ENCODE measurements at places on chromosomes 2 and 18. TPM values are rescaled to one million over a fixed set of nuclear protein-coding genes. Genes with fewer than 3 reads are reported as not detected.
A peak's percentile ranks its signal among the peaks of the same experiment; 100 is the strongest.

DNA sequence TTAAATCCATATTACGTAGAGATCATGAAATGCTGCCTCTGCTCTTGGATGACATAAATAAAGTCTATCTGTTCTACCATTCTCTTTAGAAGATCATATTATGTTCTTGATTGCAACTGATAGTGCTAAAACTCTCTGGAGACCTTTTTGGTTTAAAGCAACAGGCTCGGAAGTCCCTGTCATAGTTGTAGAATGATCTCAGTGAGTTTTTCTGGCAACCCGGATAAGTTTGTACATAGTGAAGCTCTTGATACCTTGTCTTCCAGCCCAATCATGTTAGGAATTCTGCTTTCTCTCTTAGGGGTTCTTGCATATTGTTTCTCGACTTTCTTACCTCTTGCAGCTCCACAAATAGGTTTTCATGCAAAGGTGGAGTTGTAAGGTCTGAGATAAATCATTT lies 156.1 kb downstream of the TTC27 start:
- no peak for DNase-seq

GRCh38 chr18:72830109-72830508 lies 37.7 kb downstream of the NETO1 start:
- no peak for DNase-seq

Gene ST3GAL5
- total RNA-seq, result 46.1 TPM

DNA sequence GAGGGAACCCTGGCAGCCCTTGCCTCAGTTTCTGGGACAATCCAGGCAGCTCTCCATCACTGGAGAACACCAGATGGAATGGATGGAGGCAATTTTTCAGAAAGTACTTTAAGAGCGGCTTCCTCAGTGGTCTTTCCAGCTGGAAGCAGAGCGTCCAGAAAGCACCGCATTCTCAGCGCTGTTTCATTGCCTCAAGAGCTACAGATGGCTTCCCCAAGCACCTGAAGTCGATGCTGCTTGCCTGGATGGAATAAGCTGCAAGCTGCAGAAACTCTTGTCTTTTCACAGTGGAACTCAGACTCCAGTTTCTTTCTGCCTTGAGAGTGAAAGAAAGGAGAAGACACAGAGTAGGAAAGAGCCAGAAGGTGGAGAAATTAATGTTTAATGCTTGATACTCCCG lies 766.9 kb downstream of the TDRD15 start:
- no peak for DNase-seq

DNA sequence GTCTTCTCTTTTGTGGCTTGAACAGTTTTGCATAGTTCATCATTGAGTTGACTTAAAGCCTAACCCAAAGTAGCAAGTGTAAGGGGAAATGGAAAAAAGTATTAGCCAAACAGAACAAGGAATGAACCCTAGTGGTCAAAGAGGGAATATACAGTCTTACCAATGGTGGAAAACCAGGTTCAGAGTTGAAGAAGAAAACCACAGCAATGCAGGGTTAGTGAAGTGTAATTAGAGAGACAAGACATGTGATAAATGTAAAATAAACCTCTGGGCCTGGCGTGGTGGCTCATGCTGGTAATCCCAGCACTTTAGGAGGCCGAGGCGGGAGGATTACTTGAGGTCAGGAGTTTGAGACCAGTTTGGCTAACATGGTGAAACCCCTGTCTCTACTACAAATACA lies 2.4 kb downstream of the TTN start:
- no peak for DNase-seq

DNA sequence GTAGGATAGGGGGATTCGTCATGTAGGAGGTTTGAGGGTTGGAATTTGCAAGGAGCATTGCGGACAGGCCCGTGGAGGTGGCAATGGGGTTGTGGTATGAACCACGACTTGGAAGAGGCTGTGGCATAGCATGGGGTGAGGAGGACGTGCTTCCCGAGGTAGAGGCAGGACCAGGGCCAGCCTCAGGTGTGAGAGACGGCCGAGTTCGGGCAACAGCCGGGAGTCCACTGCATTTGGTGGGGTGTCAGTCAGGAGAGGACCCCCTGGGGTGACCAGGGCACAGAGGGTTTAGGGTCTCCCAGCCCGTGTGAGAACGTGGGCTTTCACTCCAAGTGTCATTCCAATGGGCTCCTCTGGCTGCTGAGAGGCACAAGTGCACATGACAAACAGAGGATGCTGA lies 339.0 kb downstream of the EIPR1 start:
- DNase-seq, result no peak

Gene CSRNP3
- 8.3 TPM for total RNA-seq

Gene CFAP65
- total RNA-seq, result 0.18 TPM

DNA sequence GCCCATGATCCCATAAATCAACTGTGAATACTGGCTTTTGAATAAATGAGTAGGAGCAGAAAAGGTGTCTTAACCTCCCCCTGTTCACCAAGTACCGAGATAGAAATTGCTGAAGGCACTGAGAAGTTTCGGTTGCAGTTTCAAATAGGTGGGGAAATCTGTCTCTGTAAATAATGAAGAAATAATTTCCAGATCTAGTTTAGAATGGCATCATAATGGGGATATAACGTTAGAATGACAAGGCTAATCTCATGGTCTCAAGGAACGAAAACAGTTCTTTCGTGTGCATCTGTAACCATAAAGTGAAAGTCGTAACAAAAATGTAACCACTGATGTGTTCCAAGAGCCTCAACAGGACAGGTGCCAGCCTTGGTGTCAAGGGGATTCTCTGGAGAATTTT lies 49.9 kb upstream of the TMEM18 start:
- no peak for DNase-seq

DNA sequence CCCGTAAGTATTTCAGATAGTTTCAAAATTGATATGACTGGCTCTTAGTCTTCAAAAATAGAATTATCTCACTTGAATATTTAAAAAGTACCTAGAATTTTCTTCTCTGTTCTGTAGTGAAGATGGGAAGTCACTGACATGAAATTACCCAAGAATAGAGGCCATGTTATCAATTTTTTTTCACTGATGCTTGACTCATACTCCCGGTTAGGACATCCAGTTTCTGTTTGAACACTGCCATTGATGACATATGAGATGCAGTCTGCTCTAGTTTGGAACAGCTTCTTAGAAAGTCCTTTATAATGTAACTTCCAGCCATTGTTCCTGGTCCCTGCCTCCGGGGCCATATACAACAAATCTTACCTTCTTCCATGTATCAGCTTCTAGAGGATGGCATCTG lies 26.0 kb downstream of the MAP3K20 start:
- no peak for DNase-seq

Gene RPRM
- 0.22 TPM for total RNA-seq

GRCh38 chr2:72937356-72937669 lies 20.0 kb downstream of the EMX1 start:
- no peak for DNase-seq

DNA sequence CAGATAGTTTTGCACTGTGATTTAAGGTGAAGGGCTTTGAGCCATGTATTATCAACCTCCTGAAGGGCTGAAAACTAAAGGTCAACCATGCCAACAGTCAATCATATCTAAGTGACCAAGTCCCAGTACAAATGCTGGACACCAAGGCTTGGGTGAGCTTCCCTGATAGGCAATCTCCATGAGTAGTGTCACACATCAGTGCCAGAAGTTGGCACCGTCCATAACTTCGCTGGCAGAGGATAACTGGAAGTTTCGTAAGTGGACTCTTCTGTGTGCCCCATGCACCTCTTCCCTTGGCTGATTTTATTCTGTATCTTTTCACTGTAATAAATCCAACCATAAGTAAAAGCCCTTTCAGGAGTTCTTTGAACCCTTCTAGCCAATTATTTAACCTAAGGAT lies 13.2 kb downstream of the REV1 start:
- no peak for DNase-seq

Gene ACTR2
- total RNA-seq, result 187 TPM

- no peak for DNase-seq
Observed at GRCh38 chr18:59051470-59052165, 88.1 kb upstream of the SEC11C start.

DNA sequence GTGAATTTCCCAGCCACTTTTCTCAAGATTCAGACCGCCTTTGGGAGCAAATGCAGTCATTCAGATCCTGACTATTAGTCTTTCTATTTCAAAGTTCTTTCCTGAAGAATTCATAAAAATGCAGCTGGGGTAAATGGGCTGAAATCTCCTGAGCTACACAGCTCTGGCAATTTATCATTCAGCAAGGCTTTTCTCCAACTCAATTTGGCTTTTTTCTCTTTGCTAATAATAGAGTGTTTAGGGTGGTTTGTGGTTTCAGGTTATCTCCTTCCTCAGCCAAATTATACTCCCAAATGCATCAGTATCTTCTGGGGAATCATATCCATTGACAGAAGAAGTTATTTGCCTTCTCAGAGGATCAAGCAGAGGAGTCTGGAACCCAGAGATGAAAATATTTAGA lies 282.4 kb upstream of the SLC14A2 start:
- DNase-seq, result no peak

Gene COL3A1
- 191 TPM for total RNA-seq

Gene FAHD2B
- 32.8 TPM for total RNA-seq

Gene MXD1
- 25.3 TPM for total RNA-seq

DNA sequence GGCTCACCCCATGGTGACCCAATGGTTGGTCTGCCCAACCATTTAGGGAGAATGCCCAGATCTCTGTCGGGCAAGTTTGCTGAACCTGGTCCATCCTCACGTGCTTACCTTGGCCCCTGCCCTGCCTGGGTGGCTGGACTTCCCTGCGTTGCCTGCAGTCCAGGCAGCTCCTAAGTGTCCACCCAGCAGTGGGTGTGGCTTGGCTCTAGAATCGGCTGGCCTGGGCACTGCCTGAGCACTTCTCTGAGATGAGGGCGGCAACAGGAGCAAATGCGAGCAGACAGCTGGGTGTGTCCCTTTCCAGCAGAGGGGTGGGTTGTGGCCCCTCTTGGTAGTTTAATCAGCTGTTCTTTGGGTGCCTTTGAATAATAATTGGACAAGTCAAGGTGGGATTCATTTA lies 11.3 kb downstream of the PCARE start:
- peak; percentile 77 for DNase-seq

DNA sequence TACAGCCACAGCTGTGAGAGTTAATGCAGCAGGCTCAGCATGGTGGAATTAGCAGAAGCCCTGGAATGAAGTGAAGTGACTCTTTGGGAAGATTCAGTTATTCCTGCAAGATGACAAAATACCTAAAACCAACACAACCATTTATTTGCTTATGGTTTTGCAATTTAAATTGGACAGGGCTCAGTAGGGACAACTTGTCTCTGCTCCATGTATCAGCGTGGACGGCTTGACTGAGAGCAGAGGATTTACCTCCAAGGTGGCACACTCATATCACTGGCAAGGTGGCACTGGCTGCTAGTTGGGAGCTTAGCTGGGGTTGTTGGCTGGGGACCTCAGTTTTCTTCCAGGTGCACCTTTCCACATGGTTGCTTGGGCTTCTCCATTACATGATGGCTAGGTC lies 58.3 kb downstream of the LTBP1 start:
- DNase-seq, result no peak

Gene ACP1
- total RNA-seq, result 49.4 TPM

DNA sequence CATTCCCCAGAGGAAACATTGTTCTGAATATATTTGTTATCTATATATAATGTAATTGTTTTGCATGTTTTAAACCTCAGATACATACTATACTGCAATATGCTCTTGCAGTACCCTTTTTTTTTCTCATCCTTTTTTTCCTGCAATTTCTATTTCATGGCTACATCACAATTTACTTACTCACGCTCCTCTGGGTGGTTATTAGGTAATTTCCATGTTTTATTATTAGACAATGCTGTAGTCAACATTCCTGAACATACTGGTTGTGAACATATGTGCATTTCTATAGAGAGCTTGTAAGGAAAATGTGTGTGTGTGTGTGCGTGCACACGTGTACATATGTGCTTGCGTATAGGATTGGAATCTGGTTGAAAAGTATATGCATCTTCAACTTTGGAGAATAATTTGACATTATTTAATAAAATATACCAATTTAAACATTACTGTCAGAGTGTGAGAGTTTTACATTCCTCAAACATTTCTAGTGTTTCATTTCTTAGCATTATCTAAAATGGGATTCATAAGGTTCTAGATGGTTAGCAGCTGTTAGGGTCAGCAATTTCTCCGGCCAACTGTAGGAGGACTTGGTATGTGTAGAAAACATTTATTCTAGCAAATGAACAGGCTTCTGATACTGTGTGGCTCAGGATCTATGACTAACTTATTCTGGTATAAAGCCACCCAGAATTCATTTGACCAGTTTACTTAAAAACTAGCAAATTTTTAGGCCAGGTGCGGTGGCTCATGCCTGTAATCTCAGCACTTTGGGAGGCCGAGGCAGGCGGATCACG lies 22.4 kb downstream of the NCOA1 start:
- no peak for DNase-seq

DNA sequence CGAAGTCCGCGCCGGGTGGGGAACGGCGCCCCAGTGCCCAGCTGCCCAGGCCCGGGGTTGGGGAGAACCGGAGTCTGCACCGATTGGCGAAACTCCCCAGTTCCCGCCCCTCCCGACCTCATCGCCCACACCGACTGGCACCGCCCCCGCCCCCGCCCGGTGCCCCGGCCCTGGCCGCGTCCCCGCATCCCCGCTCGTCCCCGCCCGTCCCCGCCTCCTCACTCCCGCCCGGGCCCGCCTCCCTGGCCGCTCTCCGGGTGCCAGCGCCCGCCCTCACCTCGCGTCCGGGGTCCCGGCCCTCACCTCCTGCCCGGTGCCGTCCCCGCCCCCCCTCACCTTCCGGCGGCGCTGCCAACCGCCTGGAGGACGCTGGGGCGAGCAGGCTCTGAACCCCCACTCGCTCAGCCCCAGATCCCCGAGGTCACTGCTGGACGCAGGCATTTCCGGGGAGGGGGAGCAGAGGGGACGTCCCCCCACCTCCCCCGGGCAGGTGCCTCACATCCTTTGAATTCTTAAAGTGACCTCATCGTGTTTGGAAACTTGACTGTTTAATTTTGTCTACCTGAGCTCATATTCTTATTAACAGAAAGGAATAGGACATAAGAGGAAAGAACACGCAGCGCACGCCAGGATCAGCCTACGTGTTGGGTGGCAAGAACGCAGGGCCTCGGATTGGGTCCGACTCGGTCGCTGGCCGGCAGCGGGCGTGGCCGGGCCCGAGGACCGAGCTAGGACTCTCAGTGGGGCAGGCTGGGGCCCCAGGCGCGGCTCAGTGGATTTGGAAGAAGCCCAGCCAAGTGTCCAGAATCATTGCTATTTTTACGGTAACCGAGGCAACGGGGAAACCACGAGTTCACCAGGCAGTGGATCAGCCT lies at the start of gene FAM110C:
TSS of gene FAM110C (minus strand) at position 35 of the 875 bp plus-strand sequence. CDS start 120 bp downstream, outside the sequence.
- DNase-seq, result no peak

DNA sequence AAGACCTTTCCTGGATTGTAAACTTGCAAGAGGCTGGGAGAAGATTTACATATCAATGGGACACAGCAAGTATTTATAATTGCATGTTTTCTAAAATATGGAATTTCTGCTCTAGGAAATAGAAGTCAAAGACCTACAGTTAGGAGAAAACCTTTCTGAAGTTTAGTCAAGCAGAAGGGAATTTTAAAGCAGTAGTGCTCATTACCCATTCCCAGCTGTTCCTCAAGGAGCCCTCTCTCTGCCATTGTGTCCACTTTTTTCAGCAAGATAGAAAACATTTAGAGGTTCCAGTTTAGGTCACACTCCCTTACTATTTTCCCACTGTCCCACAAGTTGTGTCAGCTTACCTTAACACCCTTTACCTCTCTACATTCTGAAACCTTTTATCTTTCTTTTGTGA lies 584.0 kb upstream of the CHAC2 start:
- DNase-seq, result no peak
